ENCODE measurements at places on chromosomes 5 and 9.

DNA sequence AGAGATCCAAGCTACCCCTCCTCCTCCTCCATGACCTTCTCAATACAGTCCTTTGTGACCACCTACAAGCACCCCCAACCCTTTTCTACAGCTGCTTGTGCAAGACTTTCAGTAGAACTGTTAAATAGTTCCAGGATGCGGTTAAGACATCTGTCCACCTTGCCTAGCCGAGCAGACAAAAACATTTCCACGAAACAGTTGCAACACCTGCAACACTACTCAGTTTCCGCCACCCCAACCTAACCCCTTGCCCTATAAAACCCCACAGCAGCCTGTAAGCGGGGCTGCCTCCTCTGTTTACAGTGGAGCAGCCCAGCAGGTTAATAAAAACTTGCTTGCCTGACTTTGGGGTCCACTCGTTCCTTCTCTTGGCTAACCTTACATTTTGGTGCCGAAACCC is 1803.5 kb upstream of the CDH6 start:
- no peak for DNase-seq

DNA sequence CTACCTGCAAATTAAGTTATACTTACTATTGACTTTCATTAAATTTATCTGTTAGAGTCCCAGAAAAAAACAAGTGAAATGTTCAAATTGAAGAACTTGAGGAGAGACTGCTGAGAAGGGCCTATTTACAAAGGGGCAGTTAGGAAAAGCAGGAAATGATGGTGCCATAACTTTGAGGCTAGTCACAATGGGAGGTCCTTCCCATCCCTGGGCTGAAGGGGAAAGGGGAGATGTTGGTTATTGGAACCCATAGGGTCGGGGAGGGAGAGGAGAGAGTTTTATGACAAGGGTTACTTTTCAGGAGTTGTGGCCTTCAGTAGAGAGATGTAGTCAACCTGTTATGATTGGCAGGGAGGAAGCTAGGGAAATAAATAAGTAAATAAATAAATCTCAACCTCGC is 169.1 kb downstream of the DMRT2 start:
- DNase-seq = no peak

DNA sequence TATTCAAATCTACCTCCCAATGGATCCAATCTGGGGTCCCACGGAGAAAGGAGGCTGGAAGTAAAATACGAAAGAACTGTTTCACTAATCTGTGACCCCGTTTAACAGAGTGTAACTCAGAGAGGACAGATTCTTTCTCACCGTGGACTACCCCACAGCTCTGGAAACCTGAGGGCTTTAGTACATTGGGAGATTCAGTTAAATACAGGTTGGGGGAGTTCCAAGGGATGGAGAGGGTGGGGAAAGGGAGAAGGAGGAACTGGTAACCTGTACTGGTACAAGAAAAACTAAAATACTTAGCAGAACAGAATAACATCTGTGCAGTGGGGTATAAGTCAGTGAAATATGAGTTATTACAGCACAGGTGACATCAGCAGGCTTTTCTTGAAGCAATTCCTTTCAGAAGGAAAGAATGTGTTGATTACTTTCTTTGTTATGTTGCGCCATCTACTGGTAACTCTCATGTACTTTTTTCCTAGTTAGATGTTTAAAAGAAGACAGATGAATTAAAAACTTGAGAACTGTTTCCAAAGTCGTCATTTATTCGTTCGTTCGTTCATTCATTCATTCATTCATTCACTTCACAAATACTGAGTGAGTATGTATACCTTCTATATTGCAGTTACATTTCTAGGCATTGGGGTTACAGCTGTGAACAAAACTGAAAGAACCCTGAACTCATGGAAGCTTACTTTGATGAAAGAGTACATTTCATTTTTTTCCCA is 30.0 kb upstream of the STOM start:
- DNase-seq = no peak

DNA sequence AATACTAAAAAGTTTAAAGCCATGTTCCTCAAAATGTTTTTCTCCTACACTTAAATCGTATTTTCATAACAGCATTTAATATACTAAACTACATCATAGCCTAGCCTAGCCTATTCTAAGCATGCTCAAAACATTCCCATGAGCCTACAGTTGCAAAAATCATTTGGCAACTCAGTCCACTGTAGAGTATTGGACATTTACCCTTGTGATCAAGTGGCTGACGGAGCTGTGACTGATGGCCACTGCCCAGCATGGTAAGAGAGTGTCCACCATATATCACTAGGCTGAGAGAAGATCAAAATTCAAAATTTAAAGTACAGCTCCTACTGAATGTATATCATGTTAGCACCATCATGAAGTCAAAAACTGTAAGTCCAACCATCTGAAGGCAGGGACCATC is 30.9 kb downstream of the SEMA5A start:
- no peak for DNase-seq

DNA sequence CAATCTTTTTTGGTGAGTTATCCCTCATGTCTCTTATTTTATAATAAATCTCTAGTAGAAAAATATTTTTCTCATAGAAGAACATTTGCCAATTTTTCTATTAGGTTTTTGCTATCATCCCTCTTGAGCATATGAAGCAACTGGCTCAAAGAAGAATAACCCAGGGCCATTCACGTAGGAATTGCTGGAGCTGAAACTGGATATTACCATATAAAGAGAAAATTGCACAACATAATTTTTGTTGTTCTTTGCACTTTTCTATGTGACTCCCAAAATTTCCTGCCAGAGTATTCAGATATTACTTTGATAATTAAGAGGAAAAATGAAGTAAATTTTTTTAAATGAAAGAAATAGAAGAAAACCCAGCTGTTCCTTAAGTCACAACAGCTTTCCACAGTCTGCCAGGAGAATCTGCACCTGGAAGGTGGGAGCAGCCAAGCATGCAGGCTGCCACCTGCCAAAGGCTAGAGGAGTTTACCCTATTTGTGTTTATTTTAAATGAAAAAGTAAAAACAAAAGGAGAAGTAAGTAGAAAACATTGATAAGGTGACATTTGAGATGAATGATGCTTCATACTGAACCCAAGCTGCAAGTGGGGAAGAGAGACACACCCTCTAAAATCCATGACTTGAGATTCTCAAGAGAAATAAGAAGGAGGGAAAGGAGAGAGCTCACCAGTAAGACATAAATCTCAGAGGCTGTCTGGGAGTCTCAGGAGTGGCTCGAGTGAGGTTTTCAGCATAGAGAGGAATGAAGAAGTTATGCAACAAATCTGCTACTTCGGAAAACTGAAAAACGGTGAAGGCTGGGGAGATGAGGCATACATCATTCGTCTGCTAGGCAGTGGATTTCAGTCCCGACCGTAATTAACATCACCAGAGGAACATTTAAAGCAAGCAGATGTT is 31.5 kb upstream of the FREM1 start:
- DNase-seq = no peak

GRCh38 chr9:114804505-114804904 is 1.3 kb downstream of the TNFSF15 start:
- DNase-seq = no peak

Data from activated effector memory CD4-positive, alpha-beta T cell treated with anti-CD3 and anti-CD28 coated beads, Interleukin-2, amount 50 U/mL, for 16 hours (primary cell).